Kidney (tissue), 22 donors: ENCODE measurements at places on chromosomes 4 and X. TPM values are rescaled to one million over a fixed set of nuclear protein-coding genes. Genes with fewer than 3 reads are reported as not detected.

GRCh38 chr4:3851211-3851610 lies 85.0 kb downstream of the ADRA2C start:
- H3K4me3 ChIP-seq: no peak overlapping the region
- DNase-seq: no peak
- no peaks in the 10 kb centered on the region for H3K27me3 ChIP-seq
- H3K27ac ChIP-seq: no peak overlapping the region

The TLR2 gene
- polyA plus RNA-seq: 8.0 TPM

GRCh38 chrX:68355629-68355920 lies 77.7 kb downstream of the OPHN1 start:
- H3K27me3 ChIP-seq: no peaks in the 10 kb centered on the region

- no peaks in the 10 kb centered on the region for H3K27me3 ChIP-seq
- peaks cover 2% of the 10 kb centered on the region for H3K36me3 ChIP-seq
- no peak for DNase-seq
- H3K4me3 ChIP-seq: no peak overlapping the region
- no peak overlapping the region for H3K27ac ChIP-seq
Observed at GRCh38 chr4:3512719-3513118, 19.5 kb downstream of the LRPAP1 start.

DNA sequence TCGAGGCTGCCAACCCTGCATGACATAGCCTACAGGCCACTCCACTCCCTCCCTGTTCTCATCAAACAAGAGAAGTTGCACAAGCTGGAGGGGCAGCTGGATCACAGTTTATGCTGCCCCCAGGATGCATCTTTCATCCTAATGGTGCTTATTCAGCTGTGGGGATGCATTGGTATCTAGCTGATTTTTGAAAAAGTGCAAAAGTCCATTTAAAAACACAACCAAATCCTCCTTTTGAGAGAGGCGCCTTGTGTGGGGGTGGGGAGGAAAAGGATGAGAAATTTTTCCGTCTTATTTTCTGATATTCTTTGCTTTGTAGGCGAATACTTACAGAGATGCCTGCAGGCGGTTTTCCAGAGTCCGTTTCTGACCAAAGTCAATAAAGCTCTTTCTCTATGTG lies 276.4 kb upstream of the BOD1L1 start:
- H3K4me1 ChIP-seq: no peaks in the 10 kb centered on the region
- no peaks in the 10 kb centered on the region for H3K27me3 ChIP-seq
- H3K36me3 ChIP-seq: no peaks in the 10 kb centered on the region
- H3K27ac ChIP-seq: no peak overlapping the region

The CT55 gene
- not detected for polyA plus RNA-seq

- H3K36me3 ChIP-seq: peaks cover 3% of the 10 kb centered on the region
- H3K4me3 ChIP-seq: no peak overlapping the region
- no peak for DNase-seq
- H3K27me3 ChIP-seq: no peaks in the 10 kb centered on the region
- no peaks in the 10 kb centered on the region for H3K4me1 ChIP-seq
Observed at GRCh38 chrX:118773782-118774181, 46.4 kb downstream of the IL13RA1 start.

The GPR143 gene
- 8.7 TPM for polyA plus RNA-seq
